NCI-H460 (cell line): ENCODE measurements at places on chromosomes 12 and 14.

DNA sequence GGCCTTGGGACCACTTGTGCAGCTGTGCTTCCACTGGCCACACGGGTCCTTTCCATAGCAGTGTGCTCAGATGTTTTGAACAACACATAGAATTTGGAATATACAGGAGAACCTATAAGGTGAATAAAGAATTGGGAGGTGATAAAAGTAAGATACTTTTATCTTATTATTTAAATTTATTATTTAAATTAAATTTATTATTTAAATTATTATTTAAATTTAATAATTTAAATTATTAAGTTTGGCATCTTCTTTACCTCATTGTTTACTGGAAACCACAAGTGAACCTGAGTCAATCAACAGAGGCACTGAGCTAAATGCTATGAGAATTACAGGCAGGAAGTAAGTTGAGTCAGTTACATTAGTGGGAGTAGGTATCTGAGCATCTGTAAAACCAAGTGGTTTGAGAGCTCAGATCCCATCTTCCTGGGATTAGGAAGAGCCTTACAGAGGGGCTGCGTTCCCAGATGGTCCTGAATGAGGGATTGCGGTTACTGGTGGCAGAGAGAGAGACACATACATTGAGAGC lies 103.1 kb downstream of the ESR2 start:
- no peak for DNase-seq

DNA sequence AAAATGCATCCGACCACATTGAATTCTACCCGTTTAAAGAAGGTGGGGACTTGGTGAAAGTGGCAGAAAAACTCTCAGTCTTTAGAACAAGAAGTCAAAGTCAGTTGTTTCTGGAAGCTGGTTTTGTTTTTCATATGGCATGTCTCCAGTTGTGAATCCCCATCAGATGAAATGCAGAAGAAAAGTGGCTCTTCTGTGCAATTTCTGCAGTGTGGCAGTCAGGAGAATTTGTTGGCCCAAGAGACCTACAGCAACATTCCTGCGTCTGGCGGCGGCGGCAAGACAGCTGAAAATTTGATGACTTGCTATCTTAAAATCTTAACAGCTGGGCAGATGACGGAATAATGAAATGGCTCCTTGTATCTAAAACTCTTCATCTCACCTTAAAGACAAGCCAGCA lies 201.5 kb downstream of the FOXN3 start:
- DNase-seq, result no peak

DNA sequence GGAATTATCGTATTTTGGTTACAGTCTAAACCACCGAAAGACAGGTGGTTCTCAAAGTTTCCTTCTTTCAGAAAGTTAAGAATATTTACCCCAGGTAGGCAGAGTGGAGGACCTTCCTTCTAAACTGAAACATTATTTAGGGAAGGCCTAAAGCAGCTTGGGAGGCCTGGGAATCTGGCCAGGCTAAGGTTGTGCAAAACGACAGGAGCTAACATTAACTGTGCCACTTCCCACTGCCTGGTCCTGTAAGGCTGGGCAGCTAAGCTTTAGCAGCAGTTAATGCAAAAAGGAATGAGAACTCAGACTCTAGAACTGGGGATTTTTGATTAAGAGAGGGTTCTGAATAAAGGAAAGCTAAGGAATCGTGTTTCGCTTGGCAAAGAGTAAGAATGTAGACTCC lies 82.6 kb downstream of the SLCO1A2 start:
- no peak for DNase-seq

DNA sequence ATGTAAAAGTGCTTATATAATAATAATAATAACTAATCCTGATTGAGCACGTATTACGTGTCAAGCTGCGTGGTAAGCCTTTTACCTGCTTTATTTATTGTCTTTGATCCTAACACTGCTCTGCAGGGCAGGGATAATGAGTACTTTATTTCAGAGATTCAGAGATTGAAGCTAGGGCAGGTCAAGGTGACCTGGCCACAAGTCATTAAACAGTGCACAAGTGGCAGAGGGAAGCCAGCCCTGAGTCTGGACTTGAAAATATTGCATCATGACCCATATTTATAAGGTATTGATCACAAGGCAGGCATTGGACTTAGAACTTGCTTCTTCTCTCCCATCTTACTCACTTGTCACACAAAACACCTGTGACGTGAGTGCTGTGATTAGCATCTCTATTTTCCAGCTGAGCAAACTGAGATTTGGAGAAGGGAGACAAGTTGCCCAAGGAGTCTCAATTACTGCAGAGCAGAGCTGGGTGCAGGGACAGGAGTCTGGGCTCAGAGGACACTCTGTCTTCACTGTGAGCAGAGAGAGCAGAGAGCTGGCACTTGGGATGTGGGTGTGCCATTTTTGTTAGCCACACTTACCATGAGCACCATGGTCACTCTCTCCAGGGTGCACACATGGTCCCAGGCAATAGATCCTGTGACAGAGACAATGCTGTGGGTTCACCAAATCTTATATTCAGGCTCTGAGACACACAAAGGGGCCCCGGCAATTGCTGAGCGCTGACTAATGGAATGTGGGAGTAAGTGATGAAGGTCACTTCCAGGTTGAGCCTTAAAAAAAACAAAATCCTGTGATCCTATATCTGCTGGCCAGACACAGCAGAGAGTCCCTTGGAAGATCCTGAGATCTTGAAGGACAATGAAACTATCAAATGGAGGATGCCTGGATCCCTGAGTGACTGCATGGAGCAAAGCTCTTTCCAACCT lies 113.2 kb upstream of the MED13L start:
- DNase-seq, result no peak

GRCh38 chr14:61335049-61335448 lies 13.7 kb downstream of the PRKCH start:
- no peak for DNase-seq

- no peak for DNase-seq
Observed at GRCh38 chr12:57444744-57445143, 10.2 kb downstream of the INHBC start.

- no peak for DNase-seq
Observed at GRCh38 chr12:115944837-115945490, 332.5 kb downstream of the MED13L start.

- no peak for DNase-seq
Observed at GRCh38 chr12:126847005-126847629, 1419.9 kb upstream of the TMEM132C start.

DNA sequence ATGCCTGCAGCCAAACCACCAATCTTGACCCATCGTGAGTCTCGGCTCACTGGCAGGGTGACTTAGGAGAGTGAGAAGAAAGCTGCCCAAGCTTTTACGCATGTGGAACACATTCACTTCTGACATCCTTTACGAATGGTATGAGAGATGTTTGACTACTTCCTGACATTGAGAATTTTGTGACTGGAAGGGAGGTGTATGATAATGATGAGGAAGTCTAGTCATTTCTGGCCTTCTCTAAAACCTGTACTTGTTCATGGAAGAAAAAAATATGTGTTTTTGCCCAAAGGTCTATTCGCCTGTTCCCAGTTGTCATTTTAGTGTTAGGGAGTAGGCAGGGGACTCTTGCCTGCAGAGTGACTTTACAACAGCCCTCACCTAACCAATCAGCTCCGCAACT lies 227.2 kb upstream of the ATP2B1 start:
- no peak for DNase-seq

DNA sequence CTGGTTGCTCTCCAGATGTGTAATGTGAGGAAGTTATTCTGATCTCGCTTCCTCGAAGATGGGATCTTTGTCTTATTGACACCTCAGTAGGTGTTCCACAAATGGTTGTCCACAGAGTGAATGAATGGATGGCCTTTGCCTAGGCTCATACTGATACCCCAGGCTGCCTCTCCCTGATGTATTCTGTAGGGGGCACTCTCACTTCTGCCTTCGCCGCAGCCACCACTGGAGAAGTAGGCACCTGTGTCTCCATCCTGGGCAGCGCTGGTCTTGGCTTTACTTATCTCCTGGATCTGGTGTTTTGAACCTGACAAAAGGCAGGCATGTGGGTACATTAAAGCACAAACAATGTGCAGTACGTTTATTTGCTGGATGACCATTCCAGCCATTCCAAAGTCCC lies 82.1 kb downstream of the ZFP36L1 start:
- DNase-seq, result no peak

- no peak for DNase-seq
Observed at GRCh38 chr12:75876832-75877762, 154.5 kb downstream of the PHLDA1 start.

- no peak for DNase-seq
Observed at GRCh38 chr14:61472801-61473376, 151.5 kb downstream of the PRKCH start.

- no peak for DNase-seq
Observed at GRCh38 chr12:131882804-131883520, 11.5 kb upstream of the ULK1 start.
